Lung microvascular endothelial cell (primary cell): ENCODE measurements at places on chromosomes 11 and 22. TPM values are rescaled to one million over a fixed set of nuclear protein-coding genes. Genes with fewer than 3 reads are reported as not detected.

H19 gene
- total RNA-seq = 20.0 and 53.6 TPM in 2 replicates

ACAT1 gene
- 95.5 and 106 TPM in 2 replicates for total RNA-seq

CD82 gene
- 4.8 and 18.5 TPM in 2 replicates for total RNA-seq

IGSF22 gene
- under 0.01 and 0.22 TPM in 2 replicates for total RNA-seq

HIPK3 gene
- 45.1 and 107 TPM in 2 replicates for total RNA-seq

CFAP300 gene
- total RNA-seq = not detected in 2 replicates

C11orf86 gene
- total RNA-seq = not detected in 2 replicates

KRTAP5-1 gene
- not detected in 2 replicates for total RNA-seq

SCUBE2 gene
- 0.87 and 0.99 TPM in 2 replicates for total RNA-seq

ROM1 gene
- total RNA-seq = 2.4 and 3.3 TPM in 2 replicates

OLFML1 gene
- under 0.01 TPM in 1 of 2 replicates, not detected in the other for total RNA-seq

PTGDR2 gene
- total RNA-seq = under 0.01 TPM in 1 of 2 replicates, not detected in the other

CTSF gene
- 18.5 and 49.6 TPM in 2 replicates for total RNA-seq

SGSM1 gene
- 1.5 and 4.2 TPM in 2 replicates for total RNA-seq

CHRDL2 gene
- 0.65 TPM in 1 of 2 replicates, not detected in the other for total RNA-seq

JAM3 gene
- 2.8 and 17.0 TPM in 2 replicates for total RNA-seq

RBMXL2 gene
- not detected in 2 replicates for total RNA-seq

IGLL5 gene
- total RNA-seq = not detected in 2 replicates

KCNJ5 gene
- total RNA-seq = not detected in 2 replicates

OR4A16 gene
- total RNA-seq = not detected in 2 replicates

SLC22A25 gene
- not detected in 2 replicates for total RNA-seq

SRPRA gene
- total RNA-seq = 29.9 and 39.5 TPM in 2 replicates

C1QTNF4 gene
- total RNA-seq = 0.22 and 0.40 TPM in 2 replicates

VSIG2 gene
- total RNA-seq = under 0.01 TPM in 1 of 2 replicates, not detected in the other

CDC45 gene
- total RNA-seq = 3.0 and 12.2 TPM in 2 replicates

CACNA1I gene
- not detected in 2 replicates for total RNA-seq
